ENCODE measurements at places on chromosomes 3 and 15.

DNA sequence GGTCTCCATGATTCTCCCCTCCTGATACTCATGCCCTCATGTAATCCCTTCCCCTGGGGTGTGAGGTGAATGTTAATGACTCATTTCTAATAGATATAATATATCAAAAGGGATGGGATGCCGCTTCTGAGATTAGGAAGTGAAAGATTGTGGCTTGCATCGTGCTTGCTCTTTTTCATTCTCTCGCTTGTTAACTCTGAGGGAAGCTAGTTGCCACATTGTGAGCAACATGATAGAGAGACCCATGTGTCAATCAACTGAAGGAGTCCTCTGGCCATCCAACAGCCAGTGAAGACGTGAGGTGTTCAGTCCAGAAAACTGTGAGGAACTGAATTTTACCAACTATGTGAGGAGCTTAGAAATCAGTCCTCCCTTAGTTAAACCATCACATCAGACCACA lies 28.9 kb upstream of the DRD3 start:
- DNase-seq = no peak

DNA sequence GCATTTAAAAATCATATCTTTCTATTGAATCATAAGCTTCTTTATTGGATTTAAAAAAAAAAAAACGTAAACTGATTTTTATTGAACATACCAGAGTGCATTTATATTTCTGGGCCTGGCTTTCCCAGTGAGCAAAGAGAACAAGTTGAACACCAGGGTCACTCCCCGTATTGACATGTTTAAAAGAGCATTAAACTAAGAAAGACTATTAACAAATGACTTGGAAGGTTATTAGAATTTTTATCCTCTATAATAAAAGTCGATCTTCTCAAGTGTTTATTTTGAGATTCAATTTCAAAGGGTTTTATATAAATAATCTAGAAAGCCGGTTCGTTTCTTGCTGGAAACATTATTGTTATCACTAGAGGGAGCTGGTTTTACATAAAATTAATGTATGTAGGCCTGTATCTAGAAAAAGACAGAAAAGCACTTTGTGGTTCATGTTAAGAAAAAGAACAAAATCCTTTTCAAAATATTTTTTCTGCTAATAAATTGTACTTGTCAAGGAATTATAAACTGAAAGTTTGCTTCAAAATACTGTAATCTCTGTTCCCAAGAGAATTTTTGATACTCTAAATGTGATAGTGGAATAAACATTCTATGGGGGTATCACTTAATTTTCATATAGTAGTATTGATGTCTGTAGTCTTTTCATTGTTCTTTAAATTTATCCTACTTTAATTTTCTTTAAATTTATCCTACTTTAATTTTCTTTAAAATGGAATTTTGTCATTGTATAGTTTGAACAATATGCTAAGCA lies 321.8 kb upstream of the MME start:
- no peak for DNase-seq

DNA sequence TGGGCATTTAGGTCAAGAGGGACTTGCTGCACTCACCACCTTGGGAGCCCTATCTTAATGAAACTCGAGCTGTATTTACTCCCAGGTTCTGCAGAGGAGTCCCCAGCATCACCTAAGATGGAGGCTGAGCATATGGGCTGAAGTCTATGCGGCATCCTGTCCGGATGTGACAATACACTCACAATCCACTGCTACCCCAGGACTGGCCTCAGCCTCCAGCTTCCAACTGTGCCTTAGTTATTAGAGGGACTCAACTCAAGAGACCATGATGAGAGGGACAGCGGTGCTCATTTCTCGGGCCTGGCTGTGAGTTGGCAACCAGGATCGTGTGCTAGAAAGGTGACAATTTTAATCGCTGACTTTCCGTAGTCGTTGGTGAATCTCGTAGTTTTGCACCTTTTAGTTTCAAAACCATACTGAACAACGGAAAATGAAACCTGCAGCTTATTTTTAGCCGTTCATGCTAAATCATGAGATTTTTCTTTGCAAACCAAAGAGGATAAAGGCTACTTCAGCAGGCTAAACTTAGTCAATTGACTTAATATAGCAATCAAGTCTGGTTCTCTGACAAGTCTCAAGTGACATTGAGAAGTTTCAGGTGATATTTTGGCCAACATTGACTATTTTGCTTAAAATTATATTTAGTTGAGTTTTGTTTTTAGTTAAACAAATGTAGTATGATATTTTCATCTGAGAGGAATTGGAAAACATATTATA lies 11.1 kb downstream of the ZBTB38 start:
- no peak for DNase-seq

DNA sequence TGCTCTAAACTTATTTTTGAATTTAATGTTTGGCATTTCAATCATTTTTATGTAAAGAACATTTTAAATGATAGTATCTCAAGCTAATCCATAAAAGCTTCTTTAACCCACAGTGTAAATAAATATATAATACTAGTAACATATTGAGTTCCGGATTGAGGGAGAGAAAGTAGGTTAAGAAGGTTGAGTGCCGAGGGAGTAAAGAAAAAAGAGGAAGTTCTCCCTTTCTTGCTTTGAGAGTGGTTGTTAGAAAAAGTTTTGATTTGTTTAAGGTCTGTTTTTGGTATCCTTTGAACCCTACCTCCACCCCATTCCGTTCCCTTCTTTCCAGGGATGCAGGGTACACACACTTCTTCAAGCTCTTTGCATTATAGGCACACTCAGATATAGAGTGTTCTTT lies 130.8 kb downstream of the VPS8 start:
- no peak for DNase-seq

DNA sequence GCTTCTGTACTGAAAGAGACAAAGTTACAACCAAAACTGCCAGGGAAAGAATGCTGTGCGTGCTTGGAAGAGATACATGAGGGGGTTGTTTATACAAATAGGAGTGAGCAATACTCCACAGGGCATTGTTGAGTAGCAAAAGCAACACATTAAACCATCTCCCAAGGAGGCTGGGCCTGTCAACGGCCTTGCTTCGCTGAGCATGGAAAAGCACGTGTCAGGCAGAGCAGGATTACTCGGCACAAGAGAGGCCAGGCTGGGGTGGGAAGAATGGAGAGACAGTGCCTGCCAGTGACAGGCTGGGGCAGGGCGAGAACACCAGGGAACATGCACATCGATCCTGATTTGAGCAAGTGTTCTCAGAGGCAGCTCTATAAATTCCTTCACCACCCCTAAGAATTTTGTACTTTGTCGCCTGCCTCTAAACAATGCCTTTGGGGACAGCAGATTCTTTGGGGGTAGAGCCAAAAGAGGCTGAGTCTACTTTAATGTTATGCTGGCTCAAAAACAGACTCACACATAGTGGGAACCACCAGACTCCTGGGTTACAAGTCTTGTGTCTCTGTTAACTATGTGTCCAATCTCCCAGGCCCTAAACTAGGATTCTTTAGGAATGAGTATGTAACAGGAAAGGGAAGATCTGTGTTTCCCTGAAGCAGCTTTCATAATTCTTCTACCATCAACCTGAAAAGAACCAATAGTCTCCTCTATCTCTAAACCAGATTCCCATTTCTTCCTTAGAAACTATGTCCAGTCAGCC lies 67.2 kb downstream of the LIPC start:
- DNase-seq = no peak

DNA sequence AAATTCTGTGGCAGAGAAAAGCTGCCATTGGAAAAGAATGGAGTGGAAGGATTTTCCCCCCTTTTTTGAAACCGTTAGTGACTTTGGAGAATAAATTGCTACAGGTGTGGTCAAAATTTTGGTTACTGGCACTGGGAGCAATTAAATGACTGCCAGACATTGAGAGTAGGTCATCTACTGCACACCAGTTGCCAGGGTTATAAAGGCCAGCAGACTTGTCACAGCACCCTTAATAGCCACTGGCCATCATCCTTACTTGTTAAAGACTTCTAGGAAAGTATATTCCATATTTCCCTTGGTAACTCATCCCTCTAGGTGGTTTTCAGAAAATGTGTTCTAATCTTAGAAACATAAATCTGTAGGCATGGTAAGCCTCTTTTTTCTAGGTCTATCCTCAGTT lies 8.0 kb downstream of the PIK3CA start:
- no peak for DNase-seq

DNA sequence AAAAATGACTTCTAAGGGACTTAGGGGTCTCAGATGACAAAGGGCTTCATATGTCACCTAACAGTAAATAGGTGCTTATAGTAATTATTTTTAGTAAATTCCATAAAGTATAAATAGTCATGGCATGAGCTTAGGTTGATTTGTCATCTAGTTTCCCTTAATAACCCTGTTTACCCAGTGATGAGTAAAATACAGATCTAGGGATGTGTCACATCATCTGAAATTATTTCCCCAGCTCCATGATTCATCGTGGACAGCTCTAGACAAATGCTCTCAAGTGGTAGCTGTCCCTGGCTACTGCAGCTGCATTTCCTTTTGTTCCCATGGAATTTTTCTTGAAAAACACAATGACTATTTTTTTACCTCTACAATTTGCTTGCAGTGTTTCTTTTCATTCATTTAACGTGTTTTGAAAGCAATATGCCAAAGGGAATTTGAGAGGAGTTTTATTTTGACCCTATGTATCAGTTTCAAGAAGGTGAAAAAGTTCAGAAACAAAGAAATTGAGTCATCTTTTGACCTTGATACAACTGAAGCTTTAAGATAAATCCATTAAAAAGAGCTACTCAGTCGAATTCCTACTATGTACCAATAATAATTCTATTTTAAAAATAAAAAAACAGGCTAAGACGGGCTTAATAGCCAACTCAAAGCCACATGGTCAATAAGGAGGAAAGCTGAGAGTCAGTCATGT lies 241.6 kb downstream of the KCNMB2 start:
- no peak for DNase-seq

DNA sequence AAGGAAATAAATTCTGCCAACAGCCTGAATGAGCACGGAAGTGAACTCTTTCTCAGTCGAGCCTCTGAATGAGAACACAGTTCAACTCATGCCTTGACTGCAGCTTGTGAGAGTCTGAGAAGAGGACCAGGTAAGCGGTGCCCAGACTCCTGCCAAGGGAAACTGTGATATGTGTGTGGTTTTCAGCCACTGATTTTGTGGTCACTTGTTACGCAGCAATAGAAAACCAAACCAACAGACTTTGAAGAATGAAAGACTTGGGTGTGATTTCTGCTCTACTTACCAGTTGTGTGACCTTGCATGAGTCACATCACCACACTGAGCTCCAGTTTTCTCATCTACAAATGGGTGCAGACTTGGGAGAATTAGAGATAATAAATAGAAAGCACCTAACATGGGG lies 30.6 kb upstream of the FAM107A start:
- DNase-seq = no peak

All from CMK (cell line).